ENCODE measurements at places on chromosomes 13 and 19.
A peak's percentile ranks its signal among the peaks of the same experiment; 100 is the strongest.

GRCh38 chr19:5128936-5129389, 160.1 kb downstream of the KDM4B start:
- H3K27me3 ChIP-seq, result no peaks in the 10 kb centered on the region
- no peak for DNase-seq
- no peak overlapping the region for H3K4me3 ChIP-seq
- H3K4me1 ChIP-seq, result peaks cover 47% of the 10 kb centered on the region

GRCh38 chr19:5240011-5240410, 100.6 kb downstream of the PTPRS start:
- no peak overlapping the region for H3K27ac ChIP-seq
- H3K4me3 ChIP-seq, result no peak overlapping the region
- no peaks in the 10 kb centered on the region for H3K36me3 ChIP-seq
- DNase-seq, result no peak
- H3K4me1 ChIP-seq, result no peaks in the 10 kb centered on the region

DNA sequence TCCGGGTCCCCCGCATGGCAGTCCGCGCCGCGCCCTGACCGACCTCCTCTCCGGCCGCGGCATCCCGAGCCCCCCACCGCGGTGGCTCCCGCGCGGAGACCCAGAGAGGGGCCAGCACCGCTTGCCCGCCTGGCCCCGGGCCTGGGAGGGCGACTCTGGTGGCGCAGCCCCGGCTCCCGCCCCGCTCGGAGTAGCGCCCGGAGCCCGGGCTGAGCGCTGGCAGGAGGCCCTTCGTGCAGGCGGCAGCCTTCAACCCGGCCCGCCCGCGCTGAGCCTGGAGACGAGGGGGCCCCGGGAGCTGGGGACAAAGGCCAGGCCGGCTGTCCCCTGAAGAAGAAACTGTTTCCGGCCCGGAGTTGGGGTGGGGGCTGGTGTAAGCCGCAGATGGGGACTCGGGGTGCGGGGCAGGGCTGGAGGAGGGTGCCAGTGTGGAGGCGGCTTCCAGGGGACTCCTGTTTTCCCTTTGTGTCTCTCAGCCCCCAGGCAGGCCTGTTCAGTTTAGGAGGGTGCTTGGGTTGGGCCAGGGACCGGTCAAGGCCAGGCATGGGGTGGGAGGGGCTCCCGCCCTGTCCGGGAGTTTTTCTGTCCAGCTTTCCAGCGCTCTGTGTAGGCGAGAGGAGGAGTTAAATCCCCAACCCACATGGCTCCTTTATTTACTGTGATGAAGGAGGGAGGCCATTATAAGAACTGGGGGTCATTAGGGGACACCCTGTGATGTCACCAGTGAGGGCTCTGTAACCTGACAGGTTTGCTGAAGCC, 935 bp downstream of the LRP3 start:
- peaks cover 43% of the 10 kb centered on the region for H3K4me1 ChIP-seq
- no peaks in the 10 kb centered on the region for H3K27me3 ChIP-seq
- no peak for DNase-seq
- no peaks in the 10 kb centered on the region for H3K36me3 ChIP-seq

DNA sequence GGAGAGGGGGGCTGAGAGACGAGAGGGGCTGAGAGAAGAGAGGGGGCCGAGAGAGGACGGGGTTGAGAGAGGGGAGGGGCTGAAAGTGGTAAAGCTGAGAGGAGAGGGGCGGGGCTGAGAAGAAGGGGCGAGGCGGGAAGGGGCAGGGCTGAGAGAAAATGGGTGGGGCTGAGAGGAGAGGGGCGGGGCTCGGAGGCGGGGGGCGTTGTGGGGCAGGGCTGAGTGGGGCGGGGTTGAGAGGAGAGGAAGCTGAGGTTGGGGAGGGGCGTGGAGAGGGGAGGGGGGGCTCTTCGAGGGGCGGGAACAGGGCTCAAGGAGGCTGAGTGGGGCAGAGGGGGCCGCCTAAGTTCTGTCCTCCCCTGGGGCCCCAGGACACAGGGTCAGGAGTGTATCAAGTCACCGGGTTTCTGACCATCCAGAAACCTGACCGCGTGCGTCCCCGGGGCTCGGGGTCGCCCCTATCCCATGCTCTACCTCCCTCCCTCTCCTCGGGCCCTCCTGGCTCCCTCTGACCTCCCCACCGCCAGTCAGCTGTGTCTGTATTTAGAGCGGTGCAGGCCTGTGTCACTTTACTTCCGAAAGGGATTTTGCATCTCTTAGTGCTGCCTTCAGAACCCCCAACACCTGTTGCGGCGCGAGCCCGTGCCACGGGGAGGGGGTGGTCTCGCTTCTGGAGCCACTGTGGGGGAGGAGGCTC, 38.6 kb upstream of the SEMA6B start:
- H3K4me3 ChIP-seq, result no peak overlapping the region
- no peaks in the 10 kb centered on the region for H3K36me3 ChIP-seq
- DNase-seq, result no peak
- H3K27me3 ChIP-seq, result peaks cover 56% of the 10 kb centered on the region

- no peak overlapping the region for H3K27ac ChIP-seq
- H3K36me3 ChIP-seq, result no peaks in the 10 kb centered on the region
- H3K4me3 ChIP-seq, result no peak overlapping the region
- H3K27me3 ChIP-seq, result no peaks in the 10 kb centered on the region
- no peak for DNase-seq
Observed at GRCh38 chr13:54016542-54016941, 987.9 kb downstream of the OLFM4 start.

DNA sequence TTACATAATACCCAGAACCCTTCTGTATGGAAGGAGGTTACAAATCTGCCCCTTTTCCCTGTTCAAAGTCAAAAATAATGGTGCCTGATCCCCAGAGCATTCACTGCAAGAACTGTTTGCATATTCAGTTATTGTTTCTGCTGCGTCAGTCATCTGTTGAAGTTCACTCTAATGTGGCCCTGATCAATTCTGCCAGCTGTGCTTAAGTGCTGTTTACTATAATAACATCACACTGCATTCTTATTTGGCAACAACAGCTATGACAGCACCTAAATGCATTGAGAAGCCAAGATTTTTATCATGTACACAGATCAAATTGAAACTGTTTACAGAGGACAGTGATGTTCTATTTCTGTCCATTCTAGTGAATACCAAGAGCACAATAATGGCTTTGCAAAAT, 115.9 kb downstream of the DACH1 start:
- H3K36me3 ChIP-seq, result no peaks in the 10 kb centered on the region
- no peak overlapping the region for H3K4me3 ChIP-seq
- no peaks in the 10 kb centered on the region for H3K27me3 ChIP-seq

- DNase-seq, result no peak
- H3K4me1 ChIP-seq, result peaks cover 81% of the 10 kb centered on the region
- H3K27ac ChIP-seq, result peak overlapping the region; percentile 64
- H3K4me3 ChIP-seq, result no peak overlapping the region
- H3K27me3 ChIP-seq, result no peaks in the 10 kb centered on the region
Observed at GRCh38 chr13:114122127-114122511, 10.3 kb downstream of the RASA3 start.

DNA sequence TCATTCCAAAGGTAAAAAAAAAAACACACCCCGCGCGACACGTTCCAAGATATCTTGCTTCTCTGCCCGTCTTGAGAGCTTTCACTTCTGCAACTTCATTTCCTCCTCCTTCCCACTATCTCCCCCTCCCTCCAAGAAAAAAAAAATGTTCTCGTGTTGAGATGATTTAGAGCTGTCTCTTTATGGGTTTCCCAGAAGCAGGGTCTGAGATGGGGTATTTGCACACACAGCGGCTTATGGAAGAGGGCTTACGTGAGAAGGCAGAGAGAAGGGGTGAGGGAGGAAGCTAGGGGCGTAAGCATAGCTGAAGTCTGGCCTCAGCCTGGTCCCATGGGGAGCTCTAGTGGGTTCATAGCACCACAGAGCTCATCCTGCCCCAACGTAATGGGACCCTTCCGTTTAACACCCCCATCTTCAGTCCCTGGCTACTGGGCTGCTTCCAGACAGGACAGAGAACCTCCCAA, 31.3 kb upstream of the USE1 start:
- no peaks in the 10 kb centered on the region for H3K36me3 ChIP-seq
- peaks cover 28% of the 10 kb centered on the region for H3K4me1 ChIP-seq
- H3K4me3 ChIP-seq, result no peak overlapping the region

All from spleen (tissue), 13 donors.